ENCODE measurements at places on chromosomes 2 and 18.
A peak's percentile ranks its signal among the peaks of the same experiment; 100 is the strongest.

DNA sequence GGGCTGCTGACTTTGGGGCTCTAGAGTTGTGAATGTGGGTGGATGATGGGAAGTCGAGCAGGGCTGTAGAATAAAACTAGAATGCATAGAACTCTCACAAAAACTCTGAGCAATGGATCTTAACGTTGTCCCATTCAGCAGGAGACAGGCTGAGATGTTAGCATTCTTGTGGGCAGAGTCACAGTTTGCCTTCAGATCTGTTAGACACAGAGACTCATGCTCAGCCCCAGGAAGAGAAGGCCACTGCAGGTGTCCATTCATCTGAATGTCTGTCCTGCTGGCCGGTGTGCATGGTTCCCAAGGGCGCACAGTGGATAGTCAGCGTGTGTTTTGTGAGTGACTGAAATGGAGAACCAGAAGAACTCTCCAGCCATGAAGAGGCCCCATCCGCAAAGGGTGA is 111.3 kb downstream of the TSN start:
- DNase-seq, result no peak

GRCh38 chr2:29703336-29703735 is 218.1 kb downstream of the ALK start:
- no peak for DNase-seq

DNA sequence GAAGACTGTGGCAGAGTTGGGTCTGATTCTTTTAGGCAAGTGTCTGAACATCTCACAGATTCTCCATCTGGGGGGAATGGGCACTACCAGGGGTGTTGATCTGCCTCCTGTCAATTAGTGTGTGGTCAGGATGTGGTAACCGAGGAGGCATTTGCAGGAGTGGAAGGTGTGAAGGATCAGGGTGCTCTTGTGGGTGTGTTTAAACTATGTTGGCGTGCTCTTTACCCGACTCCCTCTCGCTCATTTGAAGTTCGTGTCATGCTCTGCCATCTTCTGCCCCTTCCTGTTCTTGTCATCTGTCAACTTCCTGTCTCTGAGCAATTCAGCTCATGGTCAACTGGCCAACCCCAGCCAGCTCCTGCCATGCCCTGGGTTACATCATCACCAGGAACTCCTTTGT is 107.9 kb downstream of the RTN4 start:
- peak; percentile 35 for DNase-seq

DNA sequence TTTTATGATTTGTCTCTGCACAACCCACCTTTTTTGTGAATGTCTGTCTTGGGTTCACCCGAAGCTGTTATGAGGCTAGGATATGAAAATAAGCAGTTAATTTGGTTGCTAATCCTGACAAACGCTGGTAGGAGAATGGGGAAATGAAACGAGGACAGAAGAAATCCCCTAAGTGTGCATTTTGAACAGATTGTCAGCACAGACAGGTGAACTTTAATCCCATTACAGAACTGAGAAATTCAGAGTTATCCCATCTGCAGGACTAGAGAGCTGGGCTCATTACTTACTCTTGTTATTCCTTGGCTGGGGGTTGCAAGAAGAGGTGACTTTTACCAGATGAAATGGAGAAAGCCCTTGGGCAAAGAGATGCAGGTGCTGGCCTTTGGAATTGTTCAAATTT is 123.3 kb upstream of the NYAP2 start:
- no peak for DNase-seq

GRCh38 chr18:79598633-79599175 is 80.9 kb upstream of the CTDP1 start:
- DNase-seq, result no peak

DNA sequence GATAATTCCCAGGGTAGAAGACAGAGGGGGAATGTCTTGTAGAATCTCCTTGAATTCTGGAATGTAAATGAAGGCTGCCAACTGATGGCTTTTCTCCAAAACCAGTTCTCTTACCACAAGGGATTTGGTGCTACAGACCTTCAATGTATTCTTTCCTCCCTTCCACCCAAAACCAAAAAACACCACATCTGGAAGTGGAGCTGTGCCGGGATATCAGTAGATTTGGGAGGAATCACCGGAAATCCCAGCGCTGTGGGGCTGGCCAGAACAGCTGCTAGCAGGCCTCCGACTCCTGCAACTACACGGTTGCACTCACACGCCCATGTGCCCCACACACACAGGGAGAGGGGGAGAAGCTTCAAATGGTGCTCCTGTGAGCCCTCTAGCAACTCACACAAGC is 45.7 kb downstream of the RPL31 start:
- DNase-seq, result no peak

GRCh38 chr2:136443661-136444060 is 321.7 kb upstream of the THSD7B start:
- no peak for DNase-seq

DNA sequence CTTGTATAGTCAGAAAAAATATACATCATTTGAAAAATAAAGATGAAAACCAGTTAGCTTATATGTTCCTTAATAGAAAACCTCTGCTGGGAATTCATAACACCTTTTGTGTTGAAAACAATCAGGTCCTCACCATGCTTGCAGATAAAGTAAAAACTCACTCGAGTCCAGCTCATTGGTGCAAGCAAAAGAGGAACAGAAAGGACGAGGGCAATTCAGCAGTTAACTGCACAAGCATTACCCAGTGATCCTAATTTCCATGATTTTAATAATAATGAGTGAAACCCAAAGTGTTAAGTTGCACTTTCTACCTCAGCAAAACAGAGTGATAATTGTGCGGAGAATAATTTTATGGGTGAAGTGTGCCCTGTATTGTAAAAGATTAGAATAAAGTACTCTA is 839.9 kb downstream of the BCL11A start:
- DNase-seq, result no peak

- DNase-seq, result peak; percentile 28
Measured at GRCh38 chr2:240138254-240138984, 2.0 kb downstream of the OTOS start.

- DNase-seq, result no peak
Measured at GRCh38 chr2:121298476-121298875, 13.5 kb upstream of the TFCP2L1 start.

DNA sequence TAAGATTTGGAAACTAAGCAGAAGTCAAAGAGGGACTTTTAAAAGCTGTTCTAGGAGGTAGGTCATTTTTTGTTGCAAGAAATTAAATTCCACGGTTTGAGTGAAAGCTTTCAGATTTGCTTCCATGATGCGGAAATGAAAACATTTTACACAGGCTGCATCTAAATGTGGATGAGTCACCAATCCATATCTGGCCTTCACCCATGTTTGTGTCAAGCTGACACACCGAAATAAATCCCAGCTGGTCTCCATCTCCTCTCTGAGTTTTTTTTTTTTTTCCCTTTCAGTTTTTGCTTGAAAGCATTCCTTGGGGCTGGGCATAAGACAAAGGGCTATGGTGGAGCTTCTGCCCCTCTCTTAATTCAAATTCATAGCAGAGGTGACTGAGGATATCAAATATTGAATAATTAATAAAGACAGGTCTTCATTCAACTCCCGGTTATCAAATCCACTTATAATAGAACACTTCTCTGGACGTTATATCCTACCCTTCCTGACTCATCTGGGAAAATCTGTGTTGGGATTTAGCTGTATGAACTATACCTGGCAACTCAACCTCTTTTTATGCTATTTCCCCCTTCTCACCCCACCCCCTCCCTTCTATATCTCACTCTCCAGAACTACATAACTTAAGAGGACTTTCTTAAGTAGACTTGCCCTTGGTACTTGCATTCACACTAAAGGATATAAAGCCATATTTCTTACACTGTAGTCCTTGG is 558.3 kb upstream of the GCFC2 start:
- DNase-seq, result no peak

DNA sequence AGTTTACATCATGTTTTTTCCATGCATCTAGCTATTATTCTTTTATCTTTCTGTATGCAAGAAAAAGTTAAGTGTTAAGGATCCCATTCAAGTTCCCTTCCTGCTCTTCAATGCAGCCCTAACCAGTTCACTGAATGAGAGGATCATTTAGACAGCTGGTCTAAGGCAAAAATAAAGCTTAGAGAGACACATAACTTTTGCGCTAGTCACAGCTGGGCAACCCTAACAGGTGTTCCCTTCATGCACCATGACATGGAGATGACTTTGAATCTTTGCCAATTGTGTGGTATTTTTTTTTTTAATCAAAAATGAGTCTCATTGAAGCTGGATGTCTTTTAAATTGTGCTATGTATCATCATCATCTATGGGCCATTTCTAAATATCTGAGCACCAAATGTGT is 393.8 kb upstream of the CYRIA start:
- DNase-seq, result no peak

DNA sequence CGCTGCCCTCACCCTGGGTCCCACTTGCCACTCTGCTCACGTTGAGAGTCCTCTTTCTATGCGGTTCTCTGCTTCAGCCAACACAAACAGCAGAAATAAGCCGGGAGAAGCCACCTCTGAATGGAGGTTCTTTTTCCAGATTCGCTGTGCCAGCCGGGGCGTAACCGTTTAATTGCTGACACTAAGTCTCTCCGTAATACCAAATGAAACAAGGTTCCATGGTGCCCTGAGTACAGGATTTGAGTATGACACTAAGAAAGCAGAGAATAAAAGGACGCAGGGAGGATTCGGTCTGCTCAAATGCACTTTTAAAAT is 37.6 kb downstream of the CTIF start:
- DNase-seq, result no peak

DNA sequence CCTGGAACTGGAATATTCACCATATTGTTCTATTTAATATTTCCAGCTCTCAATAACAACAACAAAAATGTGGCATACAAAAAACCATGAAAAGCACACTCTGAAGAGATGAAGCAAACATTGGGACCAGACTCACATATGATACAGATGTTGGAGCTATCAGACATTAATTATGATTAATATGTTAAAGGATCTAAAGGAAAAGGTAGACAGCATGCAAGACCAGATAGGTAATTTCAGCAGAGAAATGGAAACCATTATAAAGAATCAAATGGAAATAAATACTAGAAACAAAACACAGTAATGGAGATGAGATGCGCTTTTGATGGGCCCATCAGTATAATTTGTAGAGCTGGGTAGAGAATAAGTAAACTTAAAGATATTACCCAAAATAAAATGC is 50.9 kb upstream of the MGAT4A start:
- no peak for DNase-seq

GRCh38 chr2:238403632-238404405 is 22.9 kb upstream of the ASB1 start:
- no peak for DNase-seq

GRCh38 chr2:121994238-121995206 is 239.1 kb downstream of the TSN start:
- DNase-seq, result no peak

DNA sequence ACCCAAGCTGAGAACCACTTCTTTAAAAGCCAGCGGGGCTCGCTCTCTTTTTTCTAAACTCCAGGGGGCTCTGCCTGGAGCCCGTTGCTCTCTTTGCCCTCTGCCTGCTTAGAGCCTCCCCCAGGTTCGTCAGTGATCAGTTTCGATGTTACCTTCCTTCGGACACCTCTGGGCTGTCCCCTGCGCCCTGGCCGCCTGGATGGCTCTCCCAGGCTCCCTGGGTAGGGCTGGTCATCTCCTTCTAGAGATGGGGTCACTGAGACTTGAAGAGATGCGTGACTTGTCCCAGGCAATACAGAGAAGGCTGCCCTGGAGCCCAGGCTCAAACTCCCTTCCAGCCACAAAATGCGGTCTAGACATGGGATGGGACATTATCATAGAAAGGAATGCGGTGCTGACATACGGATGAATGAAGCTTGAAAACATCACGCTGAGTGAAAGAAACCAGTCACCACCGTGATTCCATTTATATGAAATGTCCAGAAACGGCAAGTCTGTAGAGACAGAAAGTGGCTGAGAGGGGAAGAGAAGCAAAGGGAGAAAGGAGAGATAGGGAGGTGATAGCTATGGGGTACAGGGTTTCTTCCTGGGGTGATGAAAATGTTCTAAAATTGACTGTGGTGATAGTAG is 14.6 kb downstream of the KCNF1 start:
- no peak for DNase-seq

DNA sequence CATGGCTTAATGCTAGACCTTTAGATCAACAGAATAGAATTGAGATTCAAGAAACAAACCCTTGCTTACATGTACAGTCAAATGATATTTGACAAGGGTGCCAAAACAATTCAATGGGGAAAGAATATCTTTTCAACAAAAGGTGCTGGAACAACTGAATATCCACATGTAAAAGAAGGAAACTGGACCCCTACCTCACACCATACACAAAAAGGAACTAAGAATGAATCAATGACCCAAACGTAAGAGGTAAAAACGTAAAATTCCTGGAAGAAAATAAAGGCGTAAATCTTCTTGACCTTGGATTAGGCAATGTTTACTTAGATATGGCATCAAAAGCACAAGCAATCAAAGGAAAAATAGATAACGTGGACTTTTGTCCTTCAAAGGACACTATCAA is 43.1 kb downstream of the BAZ2B start:
- no peak for DNase-seq

DNA sequence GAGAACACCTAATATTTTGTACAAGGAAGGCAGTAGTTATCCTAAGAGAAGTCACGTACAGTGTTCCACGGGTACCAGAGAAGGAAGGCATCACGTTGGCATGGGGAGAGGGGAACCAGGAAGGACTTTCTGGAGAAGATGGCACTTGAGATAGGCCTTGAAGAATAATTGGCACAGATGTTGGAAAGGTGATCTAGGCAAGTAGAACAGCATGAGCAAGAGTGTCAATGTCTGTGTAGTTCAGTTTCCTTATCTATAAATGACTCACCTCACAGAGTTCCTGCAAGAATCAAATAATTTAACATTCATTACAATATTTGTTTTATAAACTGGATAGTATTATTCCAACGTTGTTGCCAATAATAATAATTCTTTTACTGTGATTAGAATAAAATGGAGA is 48.3 kb upstream of the BZW1 start:
- DNase-seq, result no peak

DNA sequence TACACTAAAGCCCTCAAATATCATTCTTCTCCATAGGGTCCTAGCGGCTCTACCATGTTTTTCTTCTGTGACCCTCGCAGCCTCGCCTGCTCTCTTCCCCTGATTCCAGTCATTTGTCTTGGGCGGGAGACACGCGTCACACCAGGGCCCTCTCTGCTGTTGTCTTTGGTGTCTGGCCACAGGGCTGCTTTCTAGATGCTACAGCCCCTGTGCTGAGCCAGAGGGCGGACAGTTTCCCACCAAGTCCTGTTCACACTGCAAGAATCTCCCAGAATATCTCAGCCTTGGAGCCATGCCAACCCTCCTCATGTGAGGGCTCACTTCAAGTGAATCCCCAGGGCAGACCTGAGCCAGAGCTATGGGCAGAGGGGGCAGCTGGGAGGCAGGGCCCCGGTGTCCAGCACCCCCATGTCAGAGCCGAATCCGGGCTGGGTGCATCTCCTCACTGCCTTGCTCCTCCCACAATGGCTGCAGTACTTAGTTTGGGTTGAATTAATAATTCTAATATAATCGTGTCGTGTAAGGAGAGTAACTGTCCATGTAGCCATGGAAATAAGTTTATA is 42.1 kb downstream of the DIPK1C start:
- no peak for DNase-seq
